ENCODE measurements at places on chromosomes 3 and 15. TPM values are rescaled to one million over a fixed set of nuclear protein-coding genes. Genes with fewer than 3 reads are reported as not detected.

- DNase-seq, result no peak
Measured at GRCh38 chr15:68602459-68603215, 23.8 kb downstream of the CORO2B start.

GRCh38 chr3:147355084-147355752 is 51.1 kb downstream of the ZIC4 start:
- DNase-seq, result no peak

GRCh38 chr3:48894516-48894915 is 4.2 kb downstream of the SLC25A20 start:
- DNase-seq, result no peak

SAXO2 gene
- total RNA-seq, result 1.6 TPM
